NCI-H187 treated with DMSO at 0.1 percent for 48 hours (cell line): ENCODE measurements at places on chromosomes 11 and 22.

DNA sequence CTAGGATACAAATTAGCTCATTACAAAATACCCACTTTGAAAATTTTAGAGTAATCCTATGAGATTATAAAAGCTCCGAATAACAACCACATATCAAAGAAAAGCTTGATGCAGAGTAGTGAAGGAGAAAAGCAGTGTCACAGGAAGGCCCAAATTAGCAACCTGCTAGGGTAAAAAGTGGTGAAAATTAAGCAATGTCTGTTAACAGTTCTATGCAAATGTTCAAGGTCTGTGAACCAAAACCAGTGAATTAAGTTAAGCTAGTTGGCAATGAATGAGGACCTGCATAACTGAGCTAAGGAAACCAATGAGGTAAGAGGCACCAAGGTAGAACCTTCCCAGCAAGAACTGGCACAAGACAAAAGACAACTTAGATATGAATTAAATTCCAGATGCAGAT lies 29.6 kb downstream of the PRDM10 start:
- no peak for DNase-seq

DNA sequence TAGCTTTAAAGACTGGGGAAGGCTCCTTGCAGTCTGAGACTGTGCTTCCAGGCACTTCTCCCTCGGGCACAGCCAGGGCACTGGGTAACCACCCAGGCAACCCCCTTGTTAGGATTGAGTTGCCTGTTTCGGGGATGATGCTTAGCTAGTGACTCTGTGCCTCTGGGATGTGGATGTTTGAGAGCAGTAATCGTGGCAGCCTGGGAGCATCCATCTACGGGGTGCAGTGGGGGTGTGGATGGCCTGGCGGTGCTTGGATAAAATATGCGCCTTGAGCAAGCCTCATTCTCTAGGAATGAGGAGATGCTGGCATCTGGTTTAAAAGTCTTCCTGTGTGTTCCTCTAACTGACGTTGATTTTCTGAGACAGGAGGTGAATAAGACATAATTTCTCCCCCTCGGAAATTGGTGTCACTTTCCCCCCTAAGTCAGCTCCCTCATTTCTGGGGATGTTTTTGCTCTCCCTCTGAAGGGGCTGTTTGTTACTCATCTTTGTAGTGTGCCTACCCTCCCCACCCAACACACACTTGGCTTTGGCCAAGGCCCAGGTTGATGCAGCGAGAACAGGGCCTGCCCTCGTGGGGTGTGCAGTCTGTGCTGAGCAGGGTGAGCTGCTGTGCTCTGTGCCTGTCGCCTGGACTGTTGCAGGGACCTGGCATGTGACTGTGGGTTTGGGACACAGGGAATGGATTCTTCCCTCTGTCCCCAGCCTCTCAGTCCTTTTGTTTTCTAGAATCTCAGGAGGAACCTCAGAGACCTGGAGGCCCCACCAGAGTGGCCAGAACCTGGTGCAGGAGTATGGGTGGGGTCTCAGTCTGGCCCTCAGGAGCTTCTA lies 2.0 kb downstream of the GNAZ start:
- DNase-seq = no peak

- DNase-seq = no peak
Observed at GRCh38 chr22:32164075-32164860, 5.2 kb upstream of the C22orf42 start.

- DNase-seq = no peak
Observed at GRCh38 chr11:19258641-19259230, 18.0 kb upstream of the E2F8 start.

DNA sequence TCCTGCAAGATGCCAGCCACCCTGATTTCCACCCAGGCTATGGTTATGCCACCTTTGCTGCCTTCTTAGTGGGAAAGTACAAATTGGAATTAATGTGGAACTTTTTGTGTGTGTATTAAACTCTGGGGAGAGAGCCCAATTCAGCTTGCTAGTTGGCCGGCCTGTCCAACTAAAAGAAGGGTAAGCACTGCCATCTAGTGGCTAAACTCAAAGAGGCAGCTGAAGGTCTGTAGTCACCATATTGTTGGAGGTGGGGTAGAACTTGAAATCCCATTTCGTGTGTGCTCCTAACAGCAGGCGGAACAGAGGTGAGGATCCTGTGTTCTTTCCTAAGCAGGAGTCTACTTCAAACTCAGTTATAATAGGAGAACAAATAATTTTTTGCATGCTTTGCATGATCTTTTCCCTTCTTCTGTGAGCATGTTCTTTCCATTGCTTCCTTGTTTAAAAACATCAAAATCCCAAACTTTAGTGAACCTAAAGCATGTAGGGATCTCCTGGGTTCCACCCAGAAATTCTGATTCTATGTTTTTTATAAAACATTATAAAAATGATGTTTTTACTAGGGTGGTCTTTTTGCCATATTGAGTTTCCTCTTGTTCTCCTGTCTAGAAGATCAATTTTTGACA lies 138.8 kb upstream of the SORL1-AS1 start:
- peak; percentile 23 for DNase-seq

GRCh38 chr11:117833401-117833891 lies 8.9 kb upstream of the FXYD2 start:
- peak; percentile 84 for DNase-seq

DNA sequence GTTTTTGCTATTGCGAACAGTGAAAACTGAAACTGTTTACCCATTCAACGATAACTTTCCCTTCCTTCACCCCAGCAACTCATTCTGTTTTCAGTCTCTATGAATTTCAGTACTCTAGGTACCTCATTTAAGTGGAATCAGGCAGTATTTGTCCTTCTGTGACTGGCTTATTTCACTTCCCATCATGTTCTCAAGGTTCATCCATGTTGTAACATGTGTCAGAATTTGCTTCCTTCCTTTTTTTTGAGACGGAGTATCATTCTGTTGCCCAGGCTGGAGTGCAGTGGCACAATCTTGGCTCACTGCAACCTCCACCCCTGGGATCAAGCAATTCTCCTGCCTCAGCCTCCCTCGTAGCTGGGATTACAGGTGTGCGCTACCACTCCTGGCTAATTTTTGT lies 23.7 kb downstream of the HTR3B start:
- no peak for DNase-seq

- DNase-seq = no peak
Observed at GRCh38 chr22:19666673-19667593, 47.4 kb upstream of the SEPTIN5 start.
